ENCODE measurements at places on chromosomes 11 and 22.

DNA sequence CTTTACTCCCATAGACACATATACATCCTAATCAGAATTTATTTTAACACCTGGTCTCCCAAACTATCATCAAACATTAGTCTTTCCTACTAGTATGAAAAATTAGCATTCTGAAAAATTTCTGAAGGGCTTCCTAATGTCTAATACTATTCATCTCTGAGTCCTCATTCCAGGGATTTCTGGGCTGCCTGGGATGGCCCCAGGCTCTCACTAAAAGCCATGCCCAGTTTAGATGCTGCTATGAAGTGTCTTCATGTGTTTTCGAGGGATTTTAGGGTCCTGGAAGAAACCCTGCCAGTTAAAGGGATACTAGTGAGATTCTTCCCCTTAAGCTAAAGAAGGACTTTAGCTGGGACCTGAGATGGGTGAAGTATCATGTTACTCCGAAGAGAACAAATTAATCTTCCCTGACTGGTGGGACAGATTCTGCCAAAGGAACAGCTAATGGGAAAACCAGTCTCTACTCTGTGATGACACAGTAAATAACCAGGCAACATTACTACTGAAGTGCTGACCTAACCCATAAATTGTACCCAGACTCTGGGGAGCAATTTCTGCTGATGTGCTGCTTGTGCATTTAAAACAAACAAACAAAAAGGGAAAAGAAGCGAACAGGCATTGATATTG lies 342.6 kb downstream of the SOX6 start:
- no peak for DNase-seq

DNA sequence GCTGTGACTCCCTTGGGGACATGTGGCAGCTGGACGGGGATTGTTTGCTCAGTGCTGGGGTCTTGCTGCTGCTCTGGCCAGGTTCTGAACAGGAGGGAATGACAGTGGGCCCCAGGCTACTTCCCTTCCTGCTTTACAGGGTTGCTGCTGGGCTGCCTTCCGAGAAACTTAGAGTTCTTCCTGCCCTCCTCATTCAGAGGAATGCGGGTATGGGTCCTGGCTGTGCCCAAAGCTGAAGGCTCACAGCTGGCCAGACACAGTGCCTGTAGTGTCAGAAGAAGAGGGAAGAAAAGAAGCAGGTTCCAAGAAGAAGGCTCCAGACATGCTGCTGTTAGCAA lies 108.3 kb upstream of the PARVA start:
- DNase-seq: peak; percentile 37

DNA sequence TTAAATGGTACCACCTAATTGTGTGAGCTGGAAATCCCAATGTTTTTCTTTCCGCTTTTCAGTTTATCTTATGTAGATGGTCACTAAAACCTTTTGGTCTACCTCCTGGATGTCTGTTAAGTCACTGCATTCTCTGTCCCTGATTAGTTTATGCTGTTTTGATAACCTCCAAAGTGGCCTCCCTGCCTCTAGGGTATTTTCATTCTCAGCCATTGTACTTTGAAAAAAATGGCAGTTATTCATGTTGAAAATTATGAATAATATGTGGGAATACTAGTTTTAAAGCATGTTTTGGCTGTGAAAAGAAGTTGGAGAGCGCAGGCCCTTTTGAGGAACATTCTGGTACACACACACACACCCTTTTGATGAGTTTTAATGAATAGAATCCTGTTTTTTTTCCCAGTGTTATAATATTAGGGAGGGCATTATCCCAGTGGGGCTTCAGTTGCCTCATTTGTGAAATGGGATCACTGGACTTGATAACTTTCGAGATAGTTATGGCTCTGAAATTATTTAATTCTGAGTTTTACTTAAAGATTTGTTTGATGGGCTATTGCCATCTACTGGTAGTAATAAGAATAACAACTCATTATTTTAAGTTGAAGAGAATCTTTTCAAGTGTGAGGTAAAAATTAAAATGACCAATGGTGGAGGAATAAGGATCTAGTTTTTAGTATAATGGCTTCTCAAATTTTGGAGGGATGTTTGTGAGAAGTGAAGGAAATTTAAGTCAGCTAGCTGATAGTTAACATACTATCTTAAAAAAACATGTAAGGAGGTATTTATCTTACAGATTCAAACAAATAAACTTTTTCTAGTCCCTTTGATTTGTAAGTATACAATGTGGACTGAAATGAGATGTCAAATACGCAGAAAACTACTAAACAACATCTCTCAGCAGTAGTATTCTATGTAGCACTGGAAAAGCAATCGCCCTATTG lies 3.9 kb downstream of the FDX1 start:
- no peak for DNase-seq

DNA sequence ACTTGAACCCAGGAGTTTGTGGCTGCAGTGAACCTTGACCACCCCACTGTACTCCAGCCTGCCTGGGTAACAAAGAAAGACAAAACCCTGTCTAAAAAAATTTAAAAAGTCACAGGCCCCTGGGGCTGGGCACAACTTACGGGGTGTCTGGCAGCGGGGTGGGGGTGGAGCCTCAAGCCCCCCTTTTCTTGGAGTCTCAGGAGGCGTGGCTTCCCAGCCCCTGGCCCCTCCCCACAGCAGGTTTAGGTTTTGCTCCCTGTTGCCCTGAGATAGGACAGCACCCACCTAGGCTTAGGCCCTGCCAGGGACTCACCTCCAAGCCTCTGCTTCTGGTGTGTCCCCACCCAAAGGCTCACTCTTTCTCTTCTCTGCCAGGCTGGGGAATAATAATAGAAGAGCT lies 22.4 kb downstream of the MGAT3 start:
- no peak for DNase-seq

DNA sequence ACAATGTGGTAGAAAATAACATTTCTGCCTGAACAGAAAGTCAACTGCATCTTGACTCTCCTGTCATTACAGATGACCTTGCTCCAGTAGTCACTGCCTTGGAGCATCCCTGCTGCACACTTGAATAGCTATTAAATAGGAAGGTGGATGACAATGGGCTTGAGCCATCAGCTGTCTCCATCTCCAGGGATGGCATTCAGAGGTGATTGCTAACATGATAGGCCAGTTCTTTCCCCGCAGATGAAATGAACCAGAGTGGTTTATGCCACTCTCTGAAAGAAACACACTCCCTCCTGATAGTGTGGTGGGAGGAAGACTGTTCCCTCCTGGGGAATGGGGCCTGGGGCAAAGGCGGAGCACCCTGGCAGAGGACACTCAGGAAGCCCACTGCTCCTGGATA lies 57.1 kb upstream of the OLFML1 start:
- no peak for DNase-seq

- DNase-seq: no peak
These were observed 147.9 kb upstream of the DDI1 start for GRCh38 chr11:103888541-103888951.

- no peak for DNase-seq
These were observed 48.7 kb downstream of the OTOG start for GRCh38 chr11:17595526-17596309.

DNA sequence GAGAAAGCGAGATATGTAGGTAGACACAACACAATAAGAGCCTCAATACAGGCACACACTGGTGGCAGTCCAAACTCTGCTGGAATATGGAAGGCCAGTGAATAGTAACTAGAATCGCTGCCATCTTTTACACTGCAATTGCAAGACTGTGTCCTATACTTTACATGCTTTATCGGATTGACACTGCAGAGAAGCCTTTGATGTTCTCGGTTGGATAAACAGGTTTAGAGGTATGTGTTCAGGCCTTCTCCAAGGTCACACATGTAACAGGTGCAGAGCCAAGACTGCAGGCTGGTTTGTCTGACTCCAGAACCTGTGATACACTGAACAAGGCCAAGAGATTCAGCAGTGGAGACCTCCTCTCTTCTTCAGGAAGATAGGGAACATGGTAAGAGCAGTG lies 5.1 kb downstream of the SAA1 start:
- no peak for DNase-seq

DNA sequence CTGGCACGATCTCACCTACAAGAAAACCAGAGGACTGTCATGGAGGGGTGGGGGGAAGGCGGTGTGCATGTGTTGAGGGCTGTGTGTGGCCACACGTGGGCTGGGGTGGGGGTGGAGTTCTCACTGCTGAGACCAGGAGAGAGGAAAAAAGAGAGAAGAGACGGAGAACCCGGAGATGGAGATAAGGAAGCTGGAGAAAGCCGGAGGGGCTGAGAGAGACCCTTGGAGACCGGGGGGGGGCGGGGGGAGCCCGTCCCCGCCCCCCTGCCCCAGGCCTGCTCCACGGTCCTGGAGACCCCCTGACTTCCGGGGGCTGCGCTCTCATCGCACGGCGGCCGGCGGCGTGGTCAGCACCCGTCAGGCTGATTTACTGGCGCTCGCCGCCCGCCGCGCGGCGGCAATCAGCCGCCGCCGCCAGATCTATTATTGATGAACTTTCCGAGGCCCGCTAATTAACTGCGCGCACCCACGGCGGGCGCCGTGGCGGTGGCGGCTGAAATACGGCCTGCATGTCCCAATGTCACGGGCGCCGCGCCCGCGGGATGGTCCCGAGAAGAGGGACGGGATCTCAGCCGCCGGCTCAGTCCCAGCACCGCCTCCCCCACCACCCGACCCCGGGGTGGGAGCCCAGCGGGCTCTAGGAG lies 187.4 kb downstream of the MN1 start:
- DNase-seq: no peak

DNA sequence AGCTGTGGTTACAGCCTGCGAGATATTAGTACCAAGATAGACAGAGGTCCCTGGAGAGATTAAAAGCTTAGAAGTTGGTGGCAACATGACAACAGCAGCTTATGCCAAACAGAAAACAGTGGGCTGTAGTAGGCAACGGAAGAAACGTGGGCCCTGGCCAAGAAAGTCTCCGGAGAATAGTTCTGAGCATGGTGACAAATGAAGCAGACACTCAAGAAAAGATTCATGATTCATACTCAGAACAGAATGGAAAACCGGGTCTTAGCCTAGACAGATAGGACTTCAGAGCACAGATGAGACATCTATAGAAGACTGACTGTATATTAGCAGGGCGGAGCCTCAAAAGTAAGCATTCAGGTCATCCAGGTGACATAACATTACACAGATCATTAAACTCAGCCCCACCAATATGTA lies 727.4 kb downstream of the ETS1 start:
- no peak for DNase-seq

DNA sequence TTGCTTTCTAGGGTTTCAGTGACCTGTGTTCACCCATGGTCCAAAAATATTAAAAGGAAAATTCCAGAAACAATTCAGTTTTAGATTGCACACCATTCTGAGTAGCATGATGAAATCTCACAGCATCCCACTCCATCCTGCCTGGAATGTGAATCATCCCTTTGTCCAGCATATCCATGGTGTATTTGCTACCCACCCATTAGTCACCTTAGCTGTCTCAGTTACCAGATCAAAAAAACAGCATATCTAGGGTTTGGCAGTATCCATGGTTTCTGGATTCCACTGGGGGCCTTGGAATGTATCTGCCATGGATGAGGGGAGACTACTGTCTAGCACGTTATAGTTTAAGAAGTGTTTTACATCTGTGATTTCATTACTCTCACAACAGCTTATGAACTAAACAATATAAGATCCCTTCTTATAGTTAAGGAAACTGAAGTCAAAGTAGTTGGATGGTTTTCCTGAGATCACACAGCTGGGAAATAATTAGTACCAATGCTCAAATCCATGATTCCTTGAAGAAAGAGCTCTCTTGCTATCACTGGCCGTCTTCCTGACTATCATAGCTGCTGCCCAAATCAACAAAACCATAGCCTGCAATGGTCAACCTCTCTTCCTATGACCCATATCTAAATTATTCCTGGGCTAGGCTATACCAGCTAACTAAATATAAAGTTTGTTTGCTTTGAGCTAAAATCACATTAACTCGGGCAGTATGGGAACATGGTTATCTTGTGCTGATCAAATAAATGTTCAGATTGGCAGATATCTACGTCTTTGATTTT lies 122.6 kb downstream of the MICAL2 start:
- peak; percentile 55 for DNase-seq

DNA sequence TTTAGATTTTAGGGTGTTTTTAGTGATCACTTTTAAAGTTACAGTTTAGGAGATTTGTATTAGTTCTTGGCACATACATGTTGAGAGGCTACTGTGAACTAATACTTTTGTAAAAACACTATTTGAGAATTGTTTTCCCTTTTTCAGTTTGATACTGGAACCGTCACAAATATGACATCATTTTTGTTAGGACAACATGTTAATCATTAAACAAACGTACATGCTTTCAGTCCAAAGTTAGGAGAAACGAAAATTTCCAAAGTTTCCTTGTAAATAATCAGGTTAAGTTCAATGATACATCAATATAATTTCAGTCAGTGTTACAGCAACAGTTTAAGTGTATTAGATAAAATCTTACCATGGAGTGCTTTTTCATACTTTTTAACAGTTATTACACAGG lies 53.1 kb downstream of the SPECC1L start:
- DNase-seq: no peak

DNA sequence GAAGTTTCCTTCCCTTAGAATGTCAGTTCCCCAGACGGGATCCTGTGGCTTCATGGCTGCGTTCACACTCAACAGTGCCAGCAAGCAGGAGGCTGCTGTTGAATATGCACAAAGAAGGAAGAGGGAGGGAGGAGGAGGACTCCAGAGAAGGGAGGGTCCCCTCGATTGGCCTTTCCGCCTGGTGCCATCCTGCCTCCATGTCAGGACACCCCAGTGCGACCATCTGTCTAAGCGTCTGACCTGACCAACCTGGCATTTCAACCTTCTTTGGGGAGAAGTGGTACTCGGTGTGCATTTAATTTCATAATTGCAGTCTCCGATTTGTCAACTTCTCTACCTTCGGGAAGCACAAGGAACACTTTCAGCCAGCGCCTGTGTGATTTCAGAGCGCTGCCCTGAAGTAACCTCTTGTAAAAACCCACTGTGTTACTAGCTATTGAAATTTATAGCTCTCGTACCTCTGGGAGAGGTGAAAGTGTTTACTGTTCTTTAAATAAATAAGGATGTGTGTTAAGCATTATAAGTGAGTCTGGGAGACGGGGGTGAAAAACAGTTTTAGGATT lies 1491.9 kb downstream of the TBC1D22A start:
- DNase-seq: no peak

GRCh38 chr11:78386215-78386941 lies 31.2 kb downstream of the GAB2 start:
- no peak for DNase-seq

- no peak for DNase-seq
These were observed at the start of the genes BSCL2 and GNG3 for GRCh38 chr11:62707277-62707861. Gene BSCL2, minus strand, starts transcription at chr11:62707424. Its CDS starts 229 bp downstream, at chr11:62707195. Gene GNG3, plus strand, starts transcription at chr11:62707676. Its CDS starts 620 bp downstream, at chr11:62708296.

GRCh38 chr11:7508087-7508486 lies 5.7 kb upstream of the PPFIBP2 start:
- no peak for DNase-seq

DNA sequence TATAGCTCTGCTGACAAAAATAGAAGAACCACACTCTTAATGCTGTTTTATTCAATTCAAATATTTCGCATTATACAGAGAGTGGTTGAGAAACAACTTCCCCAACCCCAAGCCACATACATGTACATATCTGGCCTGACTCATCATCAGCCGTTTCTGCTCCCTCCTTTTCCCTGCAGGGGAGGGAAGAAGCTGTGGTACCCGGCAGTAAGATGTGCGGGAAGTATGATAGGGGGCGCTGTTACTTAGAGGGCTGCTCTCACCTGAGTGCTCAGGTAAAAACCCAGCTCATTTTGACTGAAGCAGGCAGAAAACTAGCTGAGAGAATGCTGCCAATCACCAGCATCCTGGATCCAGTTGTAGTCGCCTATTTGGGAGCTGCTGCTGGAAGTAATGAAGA lies 85.5 kb downstream of the NELL1 start:
- no peak for DNase-seq
